ENCODE measurements at places on chromosomes 1 and 21.

DNA sequence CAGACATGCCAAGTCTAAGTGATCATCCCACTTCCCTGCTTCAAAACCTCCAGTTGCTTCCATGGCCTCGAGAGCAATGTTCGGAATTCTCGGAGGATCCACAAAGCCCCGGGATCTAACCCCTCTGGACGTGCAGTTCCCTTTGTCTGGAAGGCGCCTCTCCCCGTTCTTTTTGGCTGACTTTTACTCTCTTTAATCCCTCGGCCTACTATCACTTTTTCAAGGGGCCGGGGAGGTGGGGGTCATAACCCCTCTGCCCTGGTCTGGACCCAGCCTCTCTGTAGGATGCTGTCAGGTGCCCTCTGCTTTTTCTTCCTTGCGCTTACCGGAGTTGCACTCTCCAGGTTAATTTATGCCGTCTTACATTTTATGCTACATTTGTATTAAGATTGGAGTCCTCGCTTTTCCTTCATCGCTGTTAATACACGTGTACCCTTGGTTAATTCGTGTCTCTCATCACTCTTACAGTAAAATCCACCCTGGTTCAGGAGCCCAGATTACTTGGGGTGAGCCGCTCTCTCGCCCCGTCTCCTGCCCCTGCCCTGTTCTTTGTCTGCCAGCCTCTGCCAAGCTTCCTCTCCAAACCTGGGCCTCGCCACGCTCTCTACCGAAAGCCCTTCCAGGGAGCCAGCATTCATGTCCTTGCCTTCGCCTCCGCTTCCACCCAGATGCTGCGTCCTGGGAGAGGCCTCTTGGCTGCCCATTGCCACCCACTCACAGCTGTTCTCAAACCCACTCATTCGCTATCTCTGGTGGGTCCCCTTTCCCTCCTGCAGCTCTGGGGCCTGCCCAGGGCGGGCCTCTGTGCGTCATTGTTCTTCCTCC lies 448.6 kb downstream of the CAMTA1 start:
- H3K4me1 ChIP-seq = no peaks in the 10 kb centered on the region
- H3K27me3 ChIP-seq = no peaks in the 10 kb centered on the region
- H3K36me3 ChIP-seq = no peaks in the 10 kb centered on the region
- DNase-seq = no peak

DNA sequence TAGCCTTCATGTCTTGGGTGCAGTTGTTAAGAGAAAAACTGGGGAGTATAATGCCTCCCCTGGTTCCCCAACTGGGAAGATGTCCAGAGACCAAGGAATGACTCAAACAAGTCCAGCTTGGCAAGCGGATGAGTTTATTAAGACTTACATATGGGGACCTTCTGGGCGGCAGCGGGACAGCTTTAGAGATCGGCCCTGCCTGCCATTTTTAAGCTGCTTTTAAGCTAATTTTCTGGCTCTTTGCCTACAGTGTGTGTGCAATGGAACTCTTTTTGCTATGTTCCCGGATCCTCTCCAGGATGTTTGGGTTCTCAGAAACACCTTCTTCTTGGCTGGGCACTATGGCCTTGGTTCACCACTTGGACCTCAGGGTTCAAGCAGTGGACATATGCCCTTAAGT lies 99.5 kb downstream of the RYR2 start:
- no peaks in the 10 kb centered on the region for H3K4me1 ChIP-seq
- H3K36me3 ChIP-seq = no peaks in the 10 kb centered on the region
- DNase-seq = no peak
- H3K4me3 ChIP-seq = no peak overlapping the region
- H3K27me3 ChIP-seq = no peaks in the 10 kb centered on the region

- no peak overlapping the region for H3K27ac ChIP-seq
- H3K36me3 ChIP-seq = peaks cover 58% of the 10 kb centered on the region
- no peak for DNase-seq
- no peaks in the 10 kb centered on the region for H3K4me1 ChIP-seq
- H3K27me3 ChIP-seq = no peaks in the 10 kb centered on the region
Observed at GRCh38 chr21:38821959-38822682, 16.4 kb downstream of the ETS2 start.

DNA sequence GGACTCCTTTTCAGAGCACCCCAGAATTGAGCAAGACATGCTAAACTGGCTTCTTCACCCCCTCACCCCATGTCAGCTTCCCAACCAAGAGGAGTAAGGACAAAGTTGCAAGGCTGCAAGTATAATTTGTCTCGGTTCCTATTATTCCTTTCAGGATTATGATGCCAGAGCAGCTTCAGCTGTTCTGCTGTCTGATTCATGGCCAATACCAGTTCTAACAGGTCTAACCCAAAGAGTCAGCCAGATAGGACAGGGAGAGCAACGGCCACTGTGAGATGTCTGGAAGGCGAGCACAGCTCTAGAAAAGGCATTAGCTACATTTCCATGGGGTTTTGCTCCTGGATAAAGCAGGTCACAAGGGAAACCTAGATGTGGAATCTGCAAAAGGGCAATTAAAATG lies 53.3 kb upstream of the HOOK1 start:
- H3K4me1 ChIP-seq = peaks cover 5% of the 10 kb centered on the region
- H3K36me3 ChIP-seq = peaks cover 2% of the 10 kb centered on the region
- H3K4me3 ChIP-seq = no peak overlapping the region

DNA sequence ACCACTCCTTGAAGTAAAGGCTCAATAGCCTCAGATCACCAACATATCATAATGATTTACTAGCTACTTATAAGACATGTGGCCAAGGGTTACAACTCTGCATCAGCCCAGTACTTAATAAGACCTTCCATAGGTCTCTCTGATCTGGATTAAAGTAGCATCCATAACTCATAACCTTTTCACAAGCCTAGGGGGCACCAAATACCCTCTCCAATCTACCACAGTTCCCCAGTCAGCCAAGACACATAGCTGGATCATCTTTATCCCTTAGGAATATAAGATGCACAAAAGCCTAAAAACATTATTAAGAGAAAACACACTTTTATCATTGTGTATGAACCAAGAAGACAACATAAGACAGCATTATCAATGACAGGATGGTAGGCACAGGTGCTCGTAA lies 22.1 kb downstream of the SSX2IP start:
- no peaks in the 10 kb centered on the region for H3K27me3 ChIP-seq
- H3K27ac ChIP-seq = no peak overlapping the region
- peaks cover 11% of the 10 kb centered on the region for H3K36me3 ChIP-seq
- H3K4me3 ChIP-seq = no peak overlapping the region

- H3K36me3 ChIP-seq = no peaks in the 10 kb centered on the region
- H3K27ac ChIP-seq = no peak overlapping the region
- no peaks in the 10 kb centered on the region for H3K27me3 ChIP-seq
Observed at GRCh38 chr1:198333744-198334143, 176.9 kb downstream of the NEK7 start.

GRCh38 chr1:25688390-25689119 lies 72.0 kb downstream of the MAN1C1 start:
- H3K4me1 ChIP-seq = no peaks in the 10 kb centered on the region
- H3K36me3 ChIP-seq = no peaks in the 10 kb centered on the region
- DNase-seq = no peak
- no peak overlapping the region for H3K27ac ChIP-seq
- H3K4me3 ChIP-seq = no peak overlapping the region
- no peaks in the 10 kb centered on the region for H3K27me3 ChIP-seq

DNA sequence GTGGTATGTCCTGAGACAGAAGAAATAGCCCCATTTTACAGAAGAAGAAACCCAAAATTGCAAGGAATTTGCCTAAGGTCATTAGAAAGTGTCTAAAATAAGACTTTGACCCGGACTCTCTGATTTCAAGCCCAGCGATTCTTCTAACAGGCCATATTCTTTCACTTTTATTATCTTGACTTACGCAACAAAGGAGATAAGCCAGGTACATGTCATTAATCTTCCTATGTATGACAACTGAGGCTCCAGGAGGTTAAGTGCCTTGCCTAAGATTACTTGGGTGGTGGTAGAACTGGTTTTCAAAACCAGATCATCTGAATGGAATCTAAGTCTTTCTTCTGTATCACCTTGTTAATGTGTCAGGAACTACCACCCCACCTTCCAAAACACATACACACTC lies 124.3 kb downstream of the PBX1 start:
- H3K27me3 ChIP-seq = no peaks in the 10 kb centered on the region
- H3K27ac ChIP-seq = no peak overlapping the region
- H3K4me1 ChIP-seq = peaks cover 3% of the 10 kb centered on the region
- H3K36me3 ChIP-seq = no peaks in the 10 kb centered on the region
- no peak for DNase-seq

DNA sequence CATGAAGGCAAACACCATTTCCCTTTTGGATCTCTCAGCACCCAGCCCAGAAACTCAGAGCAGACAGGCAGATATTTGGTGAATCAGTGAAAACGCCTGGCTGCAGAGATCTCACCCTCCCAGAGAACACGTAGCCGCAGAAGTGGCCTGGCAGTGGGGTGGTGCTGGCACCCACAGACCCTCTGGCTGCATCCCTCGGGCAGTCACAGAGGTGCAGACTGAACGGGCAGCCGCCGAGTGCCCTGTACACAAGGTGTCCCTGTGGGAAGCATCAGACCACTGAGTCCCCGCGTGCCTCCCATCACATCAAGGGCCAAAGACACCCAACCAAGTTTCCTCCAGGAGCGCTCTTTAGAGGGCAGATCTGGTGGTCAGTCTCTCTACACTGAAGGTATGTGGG lies 12.1 kb downstream of the FAM89A start:
- H3K4me3 ChIP-seq = no peak overlapping the region
- DNase-seq = no peak
- H3K4me1 ChIP-seq = no peaks in the 10 kb centered on the region
- H3K27me3 ChIP-seq = no peaks in the 10 kb centered on the region

GRCh38 chr1:32066489-32066873 lies 6.3 kb upstream of the TMEM39B start:
- peaks cover 2% of the 10 kb centered on the region for H3K36me3 ChIP-seq
- no peak overlapping the region for H3K4me3 ChIP-seq
- peaks cover 20% of the 10 kb centered on the region for H3K4me1 ChIP-seq
- H3K27me3 ChIP-seq = no peaks in the 10 kb centered on the region
- DNase-seq = peak; percentile 59

- H3K4me1 ChIP-seq = no peaks in the 10 kb centered on the region
- no peaks in the 10 kb centered on the region for H3K27me3 ChIP-seq
- H3K27ac ChIP-seq = no peak overlapping the region
- H3K4me3 ChIP-seq = no peak overlapping the region
Observed at GRCh38 chr1:65179148-65179547, 31.1 kb downstream of the AK4 start.

DNA sequence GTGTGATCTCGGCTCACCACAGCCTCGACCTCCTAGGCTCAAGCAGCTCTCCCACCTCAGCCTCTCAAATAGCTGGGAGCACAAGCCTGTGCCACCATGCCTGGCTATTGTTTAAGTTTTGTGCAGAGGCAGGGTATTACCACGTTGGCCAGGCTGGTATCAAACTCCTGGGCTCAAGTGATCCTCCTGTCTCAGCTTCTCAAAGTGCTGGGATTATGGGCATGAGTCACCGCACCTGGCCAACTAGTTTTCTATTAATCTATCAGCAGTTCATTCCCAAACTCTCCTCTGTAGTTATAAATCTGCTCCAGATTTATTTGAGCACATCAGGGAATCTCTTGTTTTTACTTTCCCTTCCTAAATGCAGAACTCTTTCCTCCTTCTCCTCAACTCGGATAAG lies 443.8 kb downstream of the PRDM2 start:
- no peaks in the 10 kb centered on the region for H3K4me1 ChIP-seq
- H3K27me3 ChIP-seq = no peaks in the 10 kb centered on the region
- no peak overlapping the region for H3K27ac ChIP-seq
- no peak for DNase-seq
- no peaks in the 10 kb centered on the region for H3K36me3 ChIP-seq
